Activated naive CD4-positive, alpha-beta T cell treated with anti-CD3 and anti-CD28 coated beads, Interleukin-2, amount 50 U/mL, for 72 hours (primary cell): ENCODE measurements at places on chromosomes 7 and 10. TPM values are rescaled to one million over a fixed set of nuclear protein-coding genes. Genes with fewer than 3 reads are reported as not detected.

CDC14C gene
- not detected for total RNA-seq

PRR15 gene
- total RNA-seq: not detected

STARD3NL gene
- total RNA-seq: 28.7 TPM

ADARB2 gene
- 0.27 TPM for total RNA-seq

UTF1 gene
- not detected for total RNA-seq

SLC26A5 gene
- not detected for total RNA-seq

ZNF22 gene
- total RNA-seq: 20.9 TPM

FGF8 gene
- total RNA-seq: not detected

SFTPA1 gene
- total RNA-seq: not detected

EGR2 gene
- total RNA-seq: 54.5 TPM

BCL7B gene
- 51.5 TPM for total RNA-seq

RHOBTB1 gene
- total RNA-seq: not detected

LDB3 gene
- 0.16 TPM for total RNA-seq

CACNA2D1 gene
- not detected for total RNA-seq

TUBAL3 gene
- not detected for total RNA-seq

TPST1 gene
- 4.4 TPM for total RNA-seq

IFT22 gene
- total RNA-seq: 6.2 TPM

CPA2 gene
- total RNA-seq: 0.23 TPM

PON1 gene
- not detected for total RNA-seq

IQCE gene
- 7.3 TPM for total RNA-seq

ZNF138 gene
- total RNA-seq: 11.3 TPM

R3HCC1L gene
- 16.7 TPM for total RNA-seq

SFMBT2 gene
- 32.1 TPM for total RNA-seq

SCART1 gene
- 3.8 TPM for total RNA-seq

RSPH10B2 gene
- 0.68 TPM for total RNA-seq

CALML3 gene
- total RNA-seq: not detected

LRRTM3 gene
- not detected for total RNA-seq

SHTN1 gene
- 0.39 TPM for total RNA-seq

SPDYE2 gene
- not detected for total RNA-seq

SRGN gene
- total RNA-seq: 490 TPM

GPNMB gene
- total RNA-seq: 2.4 TPM

KLF14 gene
- not detected for total RNA-seq

KCP gene
- total RNA-seq: 0.16 TPM

PRPF18 gene
- total RNA-seq: 19.9 TPM

MRM2 gene
- 24.4 TPM for total RNA-seq

TBX20 gene
- not detected for total RNA-seq

TMEM213 gene
- total RNA-seq: not detected

ANKRD30A gene
- total RNA-seq: not detected

SORCS1 gene
- total RNA-seq: not detected

ASAH2 gene
- total RNA-seq: 5.8 TPM

INPP5A gene
- 14.0 TPM for total RNA-seq

DKK1 gene
- not detected for total RNA-seq

AKR1C4 gene
- not detected for total RNA-seq

RBAK gene
- total RNA-seq: 15.3 TPM

LRRD1 gene
- not detected for total RNA-seq

MYH16 gene
- not detected for total RNA-seq
